Memory B cell (primary cell): ENCODE measurements at places on chromosomes 3 and 15.

GRCh38 chr3:108403686-108404345, 106.6 kb downstream of the MYH15 start:
- DNase-seq: no peak

GRCh38 chr15:51093488-51093838, 1.2 kb downstream of the TNFAIP8L3 start:
- DNase-seq: no peak

- DNase-seq: no peak
Measured at GRCh38 chr3:177898185-177898584, 638.1 kb upstream of the KCNMB2 start.

GRCh38 chr15:99921101-99921500, 187.9 kb upstream of the LYSMD4 start:
- no peak for DNase-seq

DNA sequence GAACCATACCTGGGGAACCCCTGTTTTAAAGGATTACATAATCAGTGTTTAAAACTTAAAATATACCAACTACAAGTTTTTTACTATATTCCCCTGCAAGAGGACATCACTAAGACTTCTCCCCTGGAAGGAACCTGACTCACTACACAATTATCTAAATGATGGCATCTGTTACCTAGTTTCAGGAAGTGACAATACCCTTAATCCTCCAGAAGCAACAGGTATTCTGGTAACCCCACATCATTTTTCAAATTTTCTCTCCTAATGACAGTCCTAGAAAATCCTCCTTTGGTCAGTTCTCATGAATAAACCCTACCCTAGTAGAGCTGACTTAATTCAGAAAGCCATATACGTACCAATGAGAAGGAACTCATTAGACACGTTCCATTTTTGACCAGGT, 78.4 kb downstream of the RFX7 start:
- DNase-seq: no peak

DNA sequence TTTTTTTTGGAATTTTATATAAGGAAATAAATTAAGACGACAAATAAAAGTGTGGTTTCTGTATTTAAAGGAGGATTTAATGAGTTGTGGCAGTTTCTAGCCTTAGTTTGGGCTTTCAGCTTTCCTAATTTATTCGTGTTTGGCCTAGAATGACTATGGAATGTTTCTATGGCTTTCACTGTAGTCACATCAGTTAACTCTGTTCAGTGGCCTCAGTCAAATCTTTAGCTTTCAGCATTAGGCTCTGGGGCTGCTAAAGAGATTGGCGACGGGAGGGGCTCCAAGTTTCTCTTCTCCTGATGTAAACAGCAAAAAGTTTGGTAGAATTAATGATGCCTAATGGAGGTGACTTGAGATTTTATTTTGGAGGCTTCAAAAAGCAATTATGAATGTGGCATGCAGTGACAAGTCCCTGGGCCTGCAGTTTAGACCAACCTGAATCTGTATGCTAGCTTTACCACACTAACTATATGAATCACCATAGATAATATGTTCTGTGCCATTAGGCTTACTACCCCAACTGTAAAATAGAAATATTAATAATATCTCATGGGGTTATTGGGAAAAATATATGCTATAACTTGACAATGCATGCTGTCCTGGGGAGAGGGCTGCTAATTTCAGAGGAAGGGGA, 47.1 kb upstream of the ADGRG7 start:
- DNase-seq: no peak

- DNase-seq: no peak
Measured at GRCh38 chr3:23916152-23916885, 471 bp downstream of the NKIRAS1 start.

DNA sequence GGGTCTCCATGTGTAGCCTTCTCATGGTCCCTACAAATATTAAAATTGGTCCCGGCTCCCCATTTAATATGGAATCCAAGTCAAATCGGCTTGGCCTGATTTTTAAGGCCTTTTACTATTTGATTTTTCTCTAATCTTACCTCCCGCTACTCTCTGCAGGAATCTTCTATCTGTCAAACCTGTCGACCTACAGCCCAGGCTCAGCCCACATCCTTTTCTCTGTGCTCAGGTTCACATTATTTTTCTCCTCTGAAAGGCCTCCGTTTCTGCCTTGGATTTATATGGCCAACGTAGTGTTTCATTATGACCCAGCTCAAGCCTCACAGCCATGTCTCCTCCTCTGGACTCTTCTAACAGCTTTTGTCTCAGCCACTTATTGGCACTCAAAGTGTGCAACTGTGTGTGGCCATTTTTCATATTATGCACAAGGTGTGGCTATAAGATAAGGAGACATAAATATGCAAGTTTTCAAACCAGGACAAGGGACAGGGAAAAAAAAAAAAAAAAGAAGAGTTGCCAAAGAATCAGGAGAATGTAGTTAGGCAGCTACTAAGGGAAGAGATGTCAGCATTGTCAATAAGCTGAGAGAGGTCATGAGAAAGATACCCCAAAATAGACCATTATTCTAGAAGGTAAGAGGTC, 2.1 kb upstream of the GLCE start:
- no peak for DNase-seq

DNA sequence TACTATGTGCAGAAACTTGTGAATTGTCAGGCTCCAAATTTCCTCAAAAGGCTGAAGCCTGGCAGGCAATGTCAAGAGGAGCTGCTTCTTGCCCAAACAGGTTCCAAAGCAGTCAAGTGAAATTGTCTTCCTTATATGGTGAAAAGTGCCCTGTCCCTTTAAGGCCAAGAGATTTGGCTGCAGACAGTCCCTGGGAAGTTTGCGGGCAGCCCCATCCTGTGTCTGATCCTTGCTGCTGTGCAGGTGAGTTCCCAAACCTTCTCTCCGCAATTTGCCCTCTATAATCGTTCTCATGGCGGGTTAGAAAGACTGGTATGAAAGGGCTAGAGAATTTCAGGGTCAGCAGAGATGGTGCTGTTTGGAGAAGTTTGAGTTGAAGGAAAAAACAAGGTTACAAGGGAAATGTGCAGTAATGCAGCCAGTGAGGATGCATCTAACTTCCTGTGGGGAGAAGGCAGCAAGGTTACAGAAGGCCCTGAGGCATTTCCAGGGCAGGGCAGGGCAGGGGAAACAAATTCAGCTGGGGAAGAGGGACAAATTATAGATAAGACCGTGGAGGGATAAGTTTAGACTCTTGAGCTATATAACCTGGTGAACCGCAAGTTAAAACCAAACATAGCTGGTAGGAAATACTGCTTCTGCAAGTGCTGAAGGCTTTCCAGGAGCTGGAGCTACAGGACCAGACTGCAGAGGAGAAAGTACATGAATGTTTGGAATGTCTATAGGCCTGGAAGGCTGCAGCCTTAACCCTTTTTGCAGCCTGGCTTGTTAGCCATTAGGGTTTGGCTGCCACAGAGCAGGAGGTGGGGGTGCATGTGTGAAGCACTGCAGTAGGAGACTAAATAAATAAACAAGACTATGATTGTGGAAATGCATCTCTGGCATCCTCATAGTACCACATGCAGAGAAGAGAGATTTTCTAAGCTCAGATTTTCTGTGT, 256.2 kb upstream of the IL12A start:
- no peak for DNase-seq

DNA sequence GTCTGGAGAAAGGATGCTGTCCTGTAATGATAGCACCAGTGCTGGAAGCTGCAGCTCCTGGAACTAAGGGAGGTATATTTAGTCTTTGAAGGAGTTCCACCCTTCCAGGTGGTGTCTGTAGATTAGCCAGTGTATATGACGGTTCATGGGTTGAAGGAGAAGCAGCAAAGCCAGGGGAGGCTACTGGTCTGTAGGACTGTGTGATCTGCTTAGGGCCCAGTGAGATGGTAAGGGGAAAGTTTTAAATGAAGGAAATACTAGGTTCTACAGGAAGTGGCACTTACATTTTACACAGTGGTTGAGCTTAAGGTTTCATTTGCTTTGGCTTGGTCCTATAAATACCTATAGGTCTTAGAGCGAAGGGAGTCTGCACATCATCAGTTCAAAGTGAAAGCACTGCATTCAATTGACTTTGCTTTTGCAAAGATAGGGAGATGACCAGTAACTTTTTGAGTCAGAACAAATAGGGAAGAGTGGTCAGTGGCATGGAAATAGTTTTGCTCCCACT, 5.6 kb downstream of the SLC25A38 start:
- DNase-seq: no peak

- DNase-seq: no peak
Measured at GRCh38 chr15:37764733-37765191, 169.7 kb upstream of the TMCO5A start.

- DNase-seq: no peak
Measured at GRCh38 chr15:74400313-74400860, 32.9 kb upstream of the CYP11A1 start.

- no peak for DNase-seq
Measured at GRCh38 chr3:135691240-135691639, 274.3 kb upstream of the PPP2R3A start.

GRCh38 chr3:46926871-46927717, 49.5 kb downstream of the CCDC12 start:
- DNase-seq: peak; percentile 55

DNA sequence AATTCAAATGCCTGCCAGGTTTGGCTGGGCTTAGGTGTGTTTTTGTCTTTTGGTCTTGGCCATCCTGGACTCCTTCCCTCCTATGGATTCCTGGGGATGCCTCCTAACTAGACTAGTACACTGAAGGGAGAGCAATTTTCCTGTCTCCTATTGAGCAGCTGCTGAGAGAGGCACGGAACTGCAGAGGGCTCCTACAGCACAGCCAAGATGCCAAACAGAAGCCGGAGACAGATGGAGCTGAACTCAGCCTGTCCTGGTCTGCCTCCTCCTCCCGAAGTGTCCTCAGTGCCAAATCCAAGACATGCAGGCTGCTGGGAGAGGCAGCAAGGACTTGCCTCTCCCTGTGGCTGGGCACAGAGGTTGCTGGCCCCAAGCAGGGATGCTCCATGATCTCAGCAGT, 256.6 kb upstream of the PROK2 start:
- DNase-seq: no peak

DNA sequence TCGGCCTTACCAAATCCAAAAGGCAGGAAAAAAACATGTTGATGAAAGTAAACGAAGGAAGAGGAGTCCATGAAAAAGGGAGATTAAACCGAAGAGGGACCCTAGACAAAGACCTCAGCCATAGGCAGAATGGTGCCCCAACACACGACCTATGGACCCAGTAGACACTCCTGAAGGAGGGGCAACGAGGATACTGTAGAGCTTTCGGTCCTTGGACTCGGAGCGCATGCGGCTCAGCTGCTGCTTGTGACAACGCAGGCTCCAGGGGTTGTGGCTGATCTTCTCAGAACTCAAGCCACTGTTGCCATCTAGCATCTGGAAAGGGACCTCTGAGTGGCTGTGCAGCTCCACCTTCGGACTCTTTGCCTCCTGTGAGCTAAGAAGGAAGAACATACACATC, 8.8 kb upstream of the GMPPB start:
- no peak for DNase-seq

- no peak for DNase-seq
Measured at GRCh38 chr15:71096676-71097075, 18.6 kb upstream of the THSD4 start.

DNA sequence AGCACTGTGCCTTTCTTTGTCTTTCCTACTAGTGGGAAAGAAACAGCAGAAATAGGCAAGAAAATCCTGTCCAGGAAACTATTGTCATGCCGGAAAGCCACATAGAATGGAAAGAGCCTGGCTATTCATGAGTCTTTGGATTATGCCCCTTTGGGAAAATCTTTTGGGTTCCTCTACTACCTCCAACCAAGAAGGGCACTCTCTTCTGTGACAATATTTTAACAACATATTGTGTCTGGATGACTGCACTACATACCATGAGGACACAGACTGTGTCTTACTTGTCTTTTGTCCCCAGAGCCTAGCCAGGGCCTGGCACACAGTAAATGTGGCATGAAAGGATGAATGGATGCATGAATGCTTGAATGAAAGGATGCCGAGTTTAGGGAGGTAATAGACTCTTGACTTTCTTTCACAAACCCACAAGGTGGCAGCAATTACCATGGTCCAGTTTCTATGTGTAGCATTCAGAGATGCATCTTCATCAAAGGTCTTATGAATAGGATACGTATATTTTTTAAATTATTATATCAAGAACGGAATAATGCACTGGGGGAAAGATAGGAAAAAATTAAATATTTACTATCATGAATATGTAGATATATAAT, 30.3 kb downstream of the ARL14 start:
- DNase-seq: peak; percentile 34

- no peak for DNase-seq
Measured at GRCh38 chr3:127473244-127474024, 117.1 kb downstream of the TPRA1 start.

- DNase-seq: no peak
Measured at GRCh38 chr3:57646723-57647122, 46.2 kb downstream of the DENND6A start.

- DNase-seq: no peak
Measured at GRCh38 chr15:69593488-69593887, 140.9 kb downstream of the RPLP1 start.

DNA sequence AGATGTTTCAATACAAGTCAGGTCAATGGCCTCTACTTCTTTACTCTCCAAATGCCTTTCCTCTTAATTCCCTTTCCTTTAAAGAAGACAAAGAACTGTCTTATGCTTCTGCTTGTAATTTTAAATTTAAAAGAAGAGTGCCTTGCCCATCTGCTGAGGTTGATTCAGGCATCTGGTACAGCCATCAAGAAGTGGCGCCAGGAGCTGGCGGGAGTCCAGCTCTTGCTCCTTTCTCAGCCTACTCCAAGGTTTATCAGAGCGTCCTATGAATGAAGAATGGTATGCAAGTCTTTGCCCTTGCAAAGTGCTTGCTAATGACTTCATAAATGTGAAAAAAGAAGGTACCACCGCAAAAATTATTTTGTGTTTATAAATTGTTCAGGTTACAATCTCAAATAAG, 294.6 kb upstream of the TGFBR2 start:
- DNase-seq: no peak

- no peak for DNase-seq
Measured at GRCh38 chr3:146732325-146732724, 127.2 kb upstream of the PLSCR5 start.

DNA sequence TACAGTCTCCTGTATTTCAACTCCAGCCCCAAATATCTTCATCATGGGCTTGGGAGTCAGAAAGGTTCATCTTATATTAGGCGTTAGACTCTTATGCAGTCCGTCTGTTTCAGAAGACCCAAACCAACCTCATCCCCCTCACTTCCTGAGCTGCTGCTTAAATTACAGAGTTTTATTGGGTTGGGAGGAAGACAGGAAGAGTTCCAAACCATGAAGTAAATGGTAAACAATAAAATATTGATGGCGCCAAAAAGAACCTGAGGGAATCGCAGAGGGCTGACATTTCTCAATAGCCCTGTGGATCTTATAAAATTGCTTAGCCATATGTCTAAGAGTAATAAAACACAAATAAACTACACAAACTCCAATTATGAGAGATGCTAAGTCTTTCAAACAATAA, 116.9 kb upstream of the C3orf80 start:
- DNase-seq: no peak

GRCh38 chr3:183514021-183514420, 41.5 kb downstream of the KLHL6 start:
- DNase-seq: no peak

- DNase-seq: no peak
Measured at GRCh38 chr15:73716417-73716816, 32.2 kb downstream of the CD276 start.

- no peak for DNase-seq
Measured at GRCh38 chr15:95284933-95285421, 1045.5 kb upstream of the NR2F2 start.
